Skeletal muscle tissue (tissue), 5 donors: ENCODE measurements at places on chromosomes 12 and 14. TPM values are rescaled to one million over a fixed set of nuclear protein-coding genes. Genes with fewer than 3 reads are reported as not detected.

ENDOU gene
- 1.0 TPM for total RNA-seq

B4GALNT1 gene
- total RNA-seq = 3.1 TPM

FOXN4 gene
- not detected for total RNA-seq

LBHD2 gene
- total RNA-seq = not detected
